ENCODE measurements at places on chromosomes 16 and 17.

DNA sequence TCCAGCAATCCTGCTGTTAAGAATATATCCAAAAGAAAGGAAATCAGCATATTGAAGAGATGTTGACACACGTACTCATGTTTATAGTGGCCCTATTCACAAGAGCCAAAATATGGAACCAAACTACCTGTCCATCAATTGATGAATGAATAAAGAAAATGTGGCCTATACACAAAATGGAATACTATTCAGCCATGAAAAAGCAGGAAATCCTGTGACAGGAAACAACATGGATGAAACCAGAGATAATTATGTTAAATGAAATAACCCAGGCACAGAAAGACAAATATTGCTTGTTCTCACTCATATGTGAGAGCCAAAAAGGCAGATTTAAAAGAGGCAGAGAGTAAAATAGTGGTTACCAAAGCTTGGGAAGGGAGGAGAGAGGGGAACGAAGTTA is 127.1 kb downstream of the KCNJ2 start:
- no peak for DNase-seq

DNA sequence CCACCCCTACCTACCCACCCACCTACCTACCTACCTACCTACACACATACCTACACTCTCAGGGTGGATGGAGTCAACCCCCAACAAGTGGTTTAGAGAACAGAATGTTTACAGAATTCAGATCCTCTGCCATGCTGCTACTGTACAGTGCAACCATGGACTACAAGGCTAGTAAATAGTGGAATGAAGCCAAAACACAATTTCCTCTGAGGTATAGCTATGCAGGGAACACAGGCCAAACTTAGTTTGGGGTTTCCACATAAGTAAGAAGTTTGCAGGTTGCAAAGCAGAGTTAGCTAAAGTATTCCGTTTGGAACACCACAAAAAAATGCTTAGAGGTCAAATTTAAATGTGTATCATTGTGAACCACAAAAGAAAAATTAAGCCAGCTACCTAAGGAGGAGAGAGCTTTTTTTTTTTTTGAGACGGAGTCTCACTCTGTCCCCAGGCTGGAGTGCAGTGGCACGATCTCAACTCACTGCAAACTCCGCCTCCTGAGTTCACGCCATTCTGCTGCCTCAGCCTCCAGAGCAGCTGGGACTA is 2.7 kb upstream of the AP1G1 start:
- no peak for DNase-seq

GRCh38 chr16:80743273-80743672 is 61.1 kb downstream of the CDYL2 start:
- DNase-seq = no peak

- no peak for DNase-seq
Observed at GRCh38 chr17:70912716-70913485, 743.6 kb downstream of the KCNJ2 start.

- DNase-seq = no peak
Observed at GRCh38 chr16:83305092-83305491, 502.7 kb upstream of the HSBP1 start.

DNA sequence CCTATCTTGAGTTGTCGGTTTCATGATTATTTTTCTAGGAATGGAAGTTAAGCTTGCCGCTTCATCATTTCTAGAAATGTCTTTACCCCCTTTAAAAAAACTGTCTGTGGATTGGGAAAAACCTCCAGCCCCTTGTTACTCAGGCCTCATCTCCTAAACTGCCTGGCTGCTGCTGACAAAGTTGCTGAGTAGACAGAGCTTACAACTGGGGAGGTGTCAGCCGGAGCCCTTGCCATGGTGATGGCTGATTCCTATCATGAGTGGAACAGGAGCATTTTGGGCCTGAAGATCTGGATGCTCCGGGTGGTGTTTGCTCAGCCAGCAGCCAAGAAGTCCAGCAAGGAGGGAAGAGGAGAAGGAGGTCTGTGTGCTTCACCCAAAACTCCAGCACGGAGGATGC is 243.3 kb downstream of the ENGASE start:
- DNase-seq = no peak

DNA sequence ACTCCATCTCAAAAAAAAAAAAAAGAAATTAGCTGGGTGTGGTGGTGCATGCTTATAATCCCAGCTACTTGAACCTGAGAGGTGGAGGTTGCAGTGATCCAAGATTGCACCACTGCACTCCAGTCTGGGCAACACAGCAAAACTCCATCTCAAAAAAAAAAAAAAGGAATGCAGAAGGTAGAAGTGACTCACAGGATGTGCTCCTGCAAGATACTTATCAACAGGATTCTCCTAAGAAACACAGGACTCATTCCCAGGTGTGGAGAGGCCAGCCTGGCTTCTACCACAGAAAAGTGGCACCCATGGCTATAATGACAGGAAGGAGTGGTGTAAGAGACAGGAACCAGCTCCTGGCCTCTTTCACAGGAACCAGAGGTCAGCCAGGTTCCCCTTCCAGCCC is 13.8 kb downstream of the ELMO3 start:
- no peak for DNase-seq

GRCh38 chr16:87235810-87236515 is 81.2 kb downstream of the C16orf95 start:
- DNase-seq = no peak

DNA sequence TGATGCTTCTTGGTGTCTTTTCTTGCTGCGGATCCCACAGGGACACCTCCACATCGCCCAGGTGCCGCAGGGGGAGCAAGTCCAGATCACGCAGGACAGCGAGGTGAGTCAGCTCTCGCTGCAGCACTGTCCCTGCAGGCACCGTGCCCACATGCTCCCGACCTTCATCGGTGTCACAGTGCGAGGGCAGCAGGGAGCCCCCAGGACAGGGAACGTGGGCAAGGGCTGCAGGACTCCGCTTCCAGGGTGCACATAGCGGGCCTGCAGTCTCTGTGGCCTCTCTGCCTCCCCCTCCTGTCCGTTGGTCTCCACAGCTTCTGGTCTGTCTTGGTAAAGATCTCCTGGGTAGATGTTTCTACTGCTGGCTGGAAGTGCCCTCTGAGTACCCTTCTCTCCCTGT is 84.1 kb downstream of the BANP start:
- no peak for DNase-seq

- no peak for DNase-seq
Observed at GRCh38 chr16:60811051-60811608, 1225.1 kb downstream of the CDH8 start.

- no peak for DNase-seq
Observed at GRCh38 chr17:47686276-47686635, 7.7 kb upstream of the TBKBP1 start.

DNA sequence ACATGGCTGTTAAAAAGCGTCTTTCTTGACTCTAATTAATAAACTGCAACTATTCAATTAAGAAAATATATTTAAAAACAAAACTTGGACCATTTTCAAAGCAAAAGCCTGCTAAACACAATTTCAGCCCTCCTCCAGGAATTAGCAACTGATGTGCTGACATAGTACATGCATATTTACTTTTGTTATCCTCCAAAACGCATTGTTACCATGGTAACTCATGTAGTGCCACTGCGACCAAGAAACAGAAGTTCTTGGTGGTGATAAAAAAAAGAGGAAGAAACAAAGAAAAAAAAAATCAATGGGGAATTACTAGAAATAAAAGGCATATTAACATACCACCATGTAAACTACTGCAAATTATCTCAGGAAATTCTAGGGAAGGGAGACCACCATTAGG is 793.4 kb upstream of the CDH8 start:
- DNase-seq = no peak

DNA sequence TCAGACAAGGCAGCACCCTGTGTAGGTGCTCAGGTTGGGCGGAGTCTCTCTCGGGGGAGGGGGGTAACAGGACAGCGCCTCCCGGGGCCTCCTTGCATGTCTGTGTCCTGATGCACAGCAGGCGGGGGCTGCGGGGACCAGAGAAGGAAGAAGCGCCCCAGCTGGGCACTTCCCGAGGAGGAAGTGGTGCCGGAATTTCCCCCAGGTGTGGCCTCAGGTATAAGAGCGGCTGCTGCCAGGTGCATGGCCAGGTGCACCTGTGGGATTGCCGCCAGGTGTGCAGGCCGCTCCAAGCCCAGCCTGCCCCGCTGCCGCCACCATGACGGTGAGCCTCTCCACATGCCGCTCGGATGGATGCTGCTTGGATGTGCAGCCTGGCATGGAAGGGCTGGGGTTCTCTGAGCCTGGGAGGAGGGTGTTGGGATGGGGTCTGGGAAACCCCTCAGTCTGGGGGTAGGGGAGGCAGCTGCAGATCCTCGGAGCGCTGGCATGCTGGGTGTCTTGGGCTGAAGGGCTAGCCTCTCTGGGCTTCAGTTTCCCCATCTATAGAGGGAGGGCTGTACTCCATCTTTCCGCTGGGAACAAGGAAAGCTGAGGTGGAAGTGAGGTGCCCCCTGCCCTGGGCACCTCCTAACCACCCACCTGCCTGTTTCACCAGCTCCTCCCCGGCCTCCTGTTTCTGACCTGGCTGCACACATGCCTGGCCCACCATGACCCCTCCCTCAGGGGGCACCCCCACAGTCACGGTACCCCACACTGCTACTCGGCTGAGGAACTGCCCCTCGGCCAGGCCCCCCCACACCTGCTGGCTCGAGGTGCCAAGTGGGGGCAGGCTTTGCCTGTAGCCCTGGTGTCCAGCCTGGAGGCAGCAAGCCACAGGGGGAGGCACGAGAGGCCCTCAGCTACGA is at the start of gene IL17C:
IL17C (plus strand) TSS at position 250 of the 908 bp plus-strand sequence; CDS start at position 320, 70 bp downstream.
- DNase-seq = peak; percentile 92

DNA sequence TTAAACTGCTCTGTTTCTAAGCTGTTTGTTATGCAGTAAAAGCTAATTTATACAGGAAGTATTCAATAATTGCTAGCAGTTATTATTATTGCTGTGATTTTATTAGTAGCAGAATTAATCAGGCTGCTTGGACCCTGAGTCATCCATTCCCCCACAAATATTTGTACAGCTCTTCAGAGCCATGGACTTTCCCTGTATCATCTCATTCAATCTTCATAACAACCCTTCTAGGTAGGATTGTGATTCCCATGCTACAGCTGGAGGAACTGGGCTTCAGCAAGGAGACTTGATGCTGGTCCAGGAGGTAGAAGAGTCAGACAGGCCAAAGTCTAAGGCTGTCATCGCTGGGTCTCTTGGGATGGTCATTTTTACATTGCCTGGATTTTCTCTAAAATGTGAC is 208.3 kb downstream of the C16orf95 start:
- DNase-seq = no peak

DNA sequence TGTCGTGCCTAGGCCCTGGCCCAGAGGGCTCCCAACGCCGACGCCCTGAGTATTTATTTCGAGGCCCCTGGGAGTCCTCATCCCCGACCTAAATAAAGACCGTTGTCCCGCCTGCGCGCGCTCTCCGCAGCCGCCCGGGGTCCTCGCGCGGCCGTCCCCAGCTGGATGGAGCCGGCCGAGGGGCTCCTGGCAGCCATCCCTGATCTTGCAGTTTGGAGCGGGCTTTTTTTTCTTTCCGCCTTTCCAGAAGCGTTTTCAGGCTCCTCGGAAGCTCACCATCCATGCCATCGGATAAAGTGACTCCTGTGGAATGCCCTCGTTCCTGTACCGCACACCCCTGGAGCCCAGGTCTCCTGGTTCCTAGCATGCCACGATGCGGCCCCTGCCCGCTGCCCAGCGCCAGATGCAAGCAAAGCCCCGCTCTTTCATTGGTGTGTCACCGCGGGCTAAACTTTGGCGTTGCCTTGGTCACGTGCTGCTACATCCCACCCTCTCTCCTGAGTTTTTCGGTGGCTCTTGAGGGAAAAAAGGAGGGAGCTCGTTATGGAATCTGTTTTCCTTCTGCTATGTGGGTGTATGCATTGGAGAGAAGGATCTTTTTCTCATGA is 716 bp downstream of the TMEM94 start:
- DNase-seq = peak; percentile 31

DNA sequence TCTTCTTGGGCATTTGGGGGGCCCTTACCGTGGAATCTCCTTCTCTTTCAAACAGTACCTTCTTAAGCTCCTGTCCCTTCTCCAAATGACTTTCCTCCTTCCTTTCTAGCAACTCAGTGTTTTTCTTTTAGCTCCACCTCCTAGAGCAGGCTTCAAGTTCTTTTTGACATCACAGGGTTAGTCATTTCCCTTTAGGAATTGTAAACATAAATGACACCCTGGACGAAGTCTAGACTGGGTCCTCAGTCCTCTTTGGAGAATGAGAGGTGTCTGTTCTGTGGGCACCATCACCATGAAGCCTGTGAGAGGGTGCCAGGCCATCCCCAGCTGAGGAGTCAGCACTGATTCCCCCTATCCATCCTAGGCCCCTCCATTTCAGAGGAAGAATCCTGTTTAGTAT is 94.7 kb downstream of the SALL1 start:
- DNase-seq = no peak

DNA sequence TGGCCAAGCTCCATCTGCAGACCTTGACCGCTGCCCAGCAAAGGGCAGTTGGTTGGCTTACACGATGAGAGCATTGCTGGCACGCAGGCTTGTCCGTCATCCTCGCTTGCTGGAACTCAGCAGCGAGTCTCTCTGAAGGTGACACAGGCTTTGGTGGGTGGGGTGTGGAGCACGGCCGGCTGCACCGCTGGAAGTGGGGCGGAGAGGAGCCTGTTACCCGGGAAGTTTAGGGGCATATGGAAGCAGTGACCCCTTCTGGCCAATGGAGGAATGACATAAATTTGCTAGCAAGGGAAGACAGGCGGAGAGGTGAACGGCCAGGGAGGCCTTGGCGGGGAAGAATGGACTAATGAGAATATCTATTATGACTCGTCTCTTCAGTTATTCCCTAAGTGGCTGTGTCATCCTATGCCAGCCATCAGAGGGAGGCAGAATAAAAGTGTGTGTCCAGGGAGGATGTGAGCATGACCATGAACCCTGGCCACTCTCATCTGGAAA is 65.9 kb upstream of the SDK2 start:
- peak; percentile 67 for DNase-seq

DNA sequence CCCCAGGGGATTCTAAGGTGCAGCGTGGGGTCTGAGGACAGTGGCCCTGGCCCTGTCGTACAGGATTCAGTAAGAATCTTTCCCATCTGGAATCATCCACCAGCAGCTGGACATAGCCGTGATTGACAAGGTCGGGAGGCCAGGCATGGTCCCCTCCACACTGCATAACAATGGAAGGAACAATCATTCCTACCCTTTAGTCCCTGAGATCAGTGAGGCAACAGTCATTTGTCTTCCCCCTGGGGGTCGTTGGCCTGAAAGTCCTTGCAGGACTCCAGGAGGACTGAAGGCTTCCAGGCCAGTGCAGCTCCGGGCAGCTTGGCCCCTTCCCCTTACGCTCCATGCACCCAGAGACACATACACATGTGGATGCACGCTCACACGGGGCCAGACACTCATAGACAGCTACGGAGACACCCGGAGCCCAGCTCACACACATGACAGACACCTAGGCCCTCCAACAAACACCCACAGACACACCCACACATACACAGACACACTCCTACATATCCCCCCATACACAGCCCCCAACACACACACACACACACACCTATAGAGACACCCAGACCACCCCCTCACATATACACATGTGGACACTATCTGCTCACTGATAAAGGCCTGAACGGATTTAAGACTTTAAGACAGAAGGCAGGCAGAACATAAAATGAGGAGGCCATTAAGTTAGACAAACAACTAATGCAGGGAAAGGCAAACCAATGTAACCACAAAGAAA is 42.9 kb downstream of the LITAF start:
- no peak for DNase-seq

- DNase-seq = no peak
Observed at GRCh38 chr16:53915452-53916160, 211.7 kb downstream of the FTO start.
